ENCODE measurements at places on chromosomes 6 and 20. TPM values are rescaled to one million over a fixed set of nuclear protein-coding genes. Genes with fewer than 3 reads are reported as not detected.
A peak's percentile ranks its signal among the peaks of the same experiment; 100 is the strongest.

DNA sequence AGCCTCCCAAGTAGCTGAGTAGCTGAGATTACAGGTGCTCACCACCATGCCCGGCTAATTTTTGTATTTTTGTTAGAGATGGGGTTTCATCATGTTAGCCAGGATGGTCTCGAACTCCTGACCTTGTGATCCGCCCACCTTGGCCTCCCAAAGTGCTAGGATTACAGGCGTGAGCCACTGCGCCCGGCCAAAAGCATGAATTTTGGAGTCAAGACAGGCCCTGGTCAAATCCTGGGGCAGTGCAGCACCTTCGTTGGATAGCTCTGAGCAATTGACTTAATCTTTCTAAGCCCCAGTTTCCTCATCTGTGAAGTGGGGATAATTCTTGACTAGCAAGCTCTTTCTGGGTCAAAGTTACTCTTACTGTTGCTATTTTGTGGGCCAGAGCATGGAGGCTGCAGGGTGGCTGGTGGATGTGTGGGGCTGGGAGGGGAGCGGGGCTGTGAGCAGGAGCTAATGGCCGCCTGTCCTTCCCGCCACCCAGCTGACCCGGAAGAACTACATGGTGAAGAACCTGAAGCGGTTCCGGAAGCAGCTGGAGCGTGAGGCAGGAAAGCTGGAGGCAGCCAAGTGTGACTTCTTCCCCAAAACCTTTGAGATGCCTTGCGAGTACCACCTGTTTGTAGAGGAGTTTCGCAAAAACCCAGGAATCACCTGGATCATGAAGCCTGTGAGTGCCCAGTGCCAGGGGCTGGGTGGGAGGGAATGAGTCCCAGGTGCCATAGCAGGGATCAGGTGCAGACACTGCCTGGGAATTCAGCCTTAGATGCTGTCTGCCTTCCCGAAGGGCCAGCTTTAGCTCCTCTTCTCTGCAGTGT is 39.0 kb downstream of the TTLL9 start:
- H3K4me3 ChIP-seq: no peak overlapping the region
- no peak for DNase-seq
- no peaks in the 10 kb centered on the region for H3K36me3 ChIP-seq
- H3K27ac ChIP-seq: no peak overlapping the region
- no peaks in the 10 kb centered on the region for H3K4me1 ChIP-seq

Gene NOX3
- not detected for total RNA-seq

- H3K27ac ChIP-seq: no peak overlapping the region
- DNase-seq: peak; percentile 76
- no peaks in the 10 kb centered on the region for H3K36me3 ChIP-seq
- H3K4me3 ChIP-seq: no peak overlapping the region
- peaks cover 19% of the 10 kb centered on the region for H3K4me1 ChIP-seq
These were observed 15.1 kb downstream of the HMGN4 start for GRCh38 chr6:26553264-26553634.

DNA sequence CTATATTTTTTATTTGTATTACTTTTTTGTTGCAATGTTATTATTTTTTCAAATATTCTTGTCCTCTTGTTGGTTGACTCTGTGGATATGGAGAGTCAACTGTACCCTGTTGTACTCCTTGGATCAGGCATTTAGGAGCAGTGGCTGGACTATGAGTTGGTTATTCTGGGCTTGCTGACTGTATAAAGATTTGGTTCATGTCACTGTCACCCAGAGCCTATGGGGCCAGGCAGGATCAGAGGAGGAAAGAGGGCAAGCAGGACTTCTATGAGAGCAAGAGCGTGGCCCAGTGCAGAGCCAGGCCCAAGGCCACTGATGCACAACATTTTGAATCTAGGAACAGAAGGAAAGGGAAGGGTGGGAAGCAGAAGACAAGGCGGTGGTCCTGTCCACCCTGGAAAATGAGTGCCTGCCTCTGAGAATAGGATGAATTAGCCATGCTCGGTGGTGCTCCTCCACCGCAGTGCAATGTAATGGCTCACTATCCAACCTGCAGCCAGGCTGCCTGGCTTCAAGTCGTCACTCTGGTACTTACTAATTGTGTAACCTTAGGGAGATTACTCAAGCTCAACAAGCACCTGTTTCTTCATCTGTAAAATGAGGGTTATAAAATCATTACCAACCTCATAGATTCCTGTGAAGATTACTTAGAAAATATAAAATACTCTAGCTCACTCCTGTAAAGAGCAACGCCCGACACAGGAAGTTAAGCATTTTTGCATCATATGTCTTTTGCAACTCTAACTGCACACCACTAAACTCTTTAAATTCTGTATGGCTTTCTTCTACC is 192.1 kb downstream of the KCNQ5 start:
- H3K4me1 ChIP-seq: no peaks in the 10 kb centered on the region
- H3K36me3 ChIP-seq: peaks cover 7% of the 10 kb centered on the region
- no peak overlapping the region for H3K27ac ChIP-seq
- H3K27me3 ChIP-seq: no peaks in the 10 kb centered on the region
- DNase-seq: no peak
- no peak overlapping the region for H3K4me3 ChIP-seq

DNA sequence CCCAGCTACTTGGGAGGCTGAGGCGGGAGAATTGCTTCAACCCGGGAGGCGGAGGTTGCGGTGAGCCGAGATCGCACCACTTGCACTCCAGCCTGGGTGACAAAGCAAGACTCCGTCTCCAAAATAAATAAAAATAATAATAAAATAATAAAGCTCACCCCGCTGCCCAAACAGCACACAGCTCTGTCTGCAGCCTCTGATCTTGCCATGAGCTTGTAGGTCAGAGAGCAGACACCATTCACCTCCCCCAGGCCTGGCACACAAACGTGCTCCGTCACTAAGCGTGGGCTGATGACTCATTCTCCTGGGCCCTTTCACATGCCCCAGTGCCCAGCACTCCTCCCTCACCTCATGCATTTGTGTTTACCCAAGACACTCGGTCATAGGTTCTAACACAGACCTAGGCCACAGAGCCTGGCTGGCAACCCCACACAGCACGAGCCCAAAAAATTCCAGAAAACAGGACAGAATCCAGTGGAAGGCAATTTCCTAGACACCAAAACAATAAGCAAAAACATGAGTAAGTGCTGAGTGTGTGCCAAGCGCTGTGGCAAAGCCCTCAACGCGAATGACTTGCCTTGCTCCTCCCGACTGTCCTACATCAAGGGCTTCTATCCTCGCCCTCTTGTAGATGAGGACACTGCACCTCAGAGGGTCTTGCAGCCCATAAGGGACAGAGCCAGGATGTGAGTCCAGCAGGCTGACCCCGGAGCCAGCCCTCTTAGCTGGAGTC is 18.0 kb downstream of the ATP9A start:
- H3K36me3 ChIP-seq: no peaks in the 10 kb centered on the region
- no peak overlapping the region for H3K4me3 ChIP-seq
- H3K27me3 ChIP-seq: peaks cover 4% of the 10 kb centered on the region

GRCh38 chr20:57020364-57020763 is 246.1 kb downstream of the BMP7 start:
- no peak overlapping the region for H3K4me3 ChIP-seq
- H3K4me1 ChIP-seq: no peaks in the 10 kb centered on the region
- no peaks in the 10 kb centered on the region for H3K36me3 ChIP-seq
- H3K27me3 ChIP-seq: peaks cover 11% of the 10 kb centered on the region
- no peak for DNase-seq
- H3K27ac ChIP-seq: no peak overlapping the region

GRCh38 chr6:11410539-11411307 is 126.8 kb upstream of the TMEM170B start:
- peaks cover 7% of the 10 kb centered on the region for H3K36me3 ChIP-seq
- no peaks in the 10 kb centered on the region for H3K27me3 ChIP-seq
- no peak overlapping the region for H3K4me3 ChIP-seq
- H3K27ac ChIP-seq: peak overlapping the region; percentile 71

Gene ZNF318
- 17.0 TPM for total RNA-seq

DNA sequence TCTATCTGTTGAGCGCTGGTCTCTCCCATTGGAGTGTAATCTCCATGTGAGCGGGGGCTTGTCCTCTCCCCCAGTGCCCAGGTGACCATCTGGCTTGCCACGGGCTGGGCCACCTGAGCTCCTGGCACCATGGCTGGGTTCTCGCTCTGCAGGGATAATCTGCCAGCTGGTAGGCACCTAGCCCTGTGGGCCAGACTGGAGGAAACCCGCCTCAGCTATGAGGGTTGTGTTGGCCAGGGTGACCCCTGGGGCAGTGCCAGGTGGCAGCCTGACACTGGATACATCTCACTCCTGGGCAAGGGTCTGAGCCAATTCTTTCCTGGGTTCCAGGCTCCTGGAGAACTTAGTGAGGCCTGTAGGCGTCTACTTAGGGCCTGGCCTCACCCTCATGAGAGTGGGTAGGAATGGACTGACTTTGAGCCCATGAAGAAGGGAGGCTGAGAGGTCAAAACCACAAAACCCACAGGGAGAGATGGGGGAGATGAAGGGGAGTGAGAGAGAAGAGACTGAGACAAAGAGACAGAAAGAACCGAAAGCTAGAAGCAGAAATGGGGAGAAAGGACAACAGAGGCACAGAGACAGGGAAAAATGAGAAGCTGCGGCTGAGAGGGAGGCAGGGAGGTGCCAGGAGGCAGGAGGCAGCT is 5.8 kb upstream of the SLC52A3 start:
- H3K27me3 ChIP-seq: peaks cover 3% of the 10 kb centered on the region
- H3K36me3 ChIP-seq: no peaks in the 10 kb centered on the region
- no peak overlapping the region for H3K4me3 ChIP-seq

Gene SAPCD1
- 18.1 TPM for total RNA-seq

DNA sequence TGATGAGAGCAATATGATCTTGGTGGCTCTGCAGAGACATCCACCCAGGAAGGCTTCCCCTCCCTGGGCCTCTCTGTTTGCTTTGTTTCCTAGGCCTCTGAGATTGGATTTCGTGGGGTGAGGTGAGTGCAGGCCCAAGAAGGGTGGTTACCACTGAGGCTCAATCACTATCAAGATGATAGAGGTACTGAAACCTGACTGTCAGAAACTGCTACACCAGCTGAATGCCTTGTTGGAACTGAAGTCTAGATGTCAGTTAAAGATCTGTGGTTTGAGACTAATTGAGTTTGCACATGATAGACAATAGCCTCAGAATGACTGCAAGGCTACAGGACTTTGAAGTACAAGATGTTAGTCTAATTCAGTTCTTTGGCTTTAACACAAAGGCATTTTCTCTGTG is 15.2 kb downstream of the VNN1 start:
- H3K27ac ChIP-seq: no peak overlapping the region
- H3K4me3 ChIP-seq: no peak overlapping the region
- H3K4me1 ChIP-seq: no peaks in the 10 kb centered on the region
- no peak for DNase-seq
- H3K36me3 ChIP-seq: peaks cover 3% of the 10 kb centered on the region

Gene GSTA2
- total RNA-seq: not detected

Gene BAK1
- 48.0 TPM for total RNA-seq

- no peak overlapping the region for H3K27ac ChIP-seq
- no peak overlapping the region for H3K4me3 ChIP-seq
- DNase-seq: no peak
These were observed 19.7 kb downstream of the TRAF3IP2 start for GRCh38 chr6:111585974-111586315.

- no peak overlapping the region for H3K4me3 ChIP-seq
- DNase-seq: no peak
- H3K4me1 ChIP-seq: no peaks in the 10 kb centered on the region
- no peak overlapping the region for H3K27ac ChIP-seq
These were observed 18.5 kb downstream of the NSFL1C start for GRCh38 chr20:1448081-1448620.

Gene BPI
- not detected for total RNA-seq

Data from activated naive CD8-positive, alpha-beta T cell treated with anti-CD3 and anti-CD28 coated beads, Interleukin-2, amount 10 ng/mL, durations not matched to agents 7 days and 5 days (primary cell).